Hematopoietic multipotent progenitor cell treated with erythropoietin and hydrocortisone succinate and interleukin-3 and kit ligand, for 15 days (in vitro differentiated cells): ENCODE measurements at places on chromosomes 7 and 10.

DNA sequence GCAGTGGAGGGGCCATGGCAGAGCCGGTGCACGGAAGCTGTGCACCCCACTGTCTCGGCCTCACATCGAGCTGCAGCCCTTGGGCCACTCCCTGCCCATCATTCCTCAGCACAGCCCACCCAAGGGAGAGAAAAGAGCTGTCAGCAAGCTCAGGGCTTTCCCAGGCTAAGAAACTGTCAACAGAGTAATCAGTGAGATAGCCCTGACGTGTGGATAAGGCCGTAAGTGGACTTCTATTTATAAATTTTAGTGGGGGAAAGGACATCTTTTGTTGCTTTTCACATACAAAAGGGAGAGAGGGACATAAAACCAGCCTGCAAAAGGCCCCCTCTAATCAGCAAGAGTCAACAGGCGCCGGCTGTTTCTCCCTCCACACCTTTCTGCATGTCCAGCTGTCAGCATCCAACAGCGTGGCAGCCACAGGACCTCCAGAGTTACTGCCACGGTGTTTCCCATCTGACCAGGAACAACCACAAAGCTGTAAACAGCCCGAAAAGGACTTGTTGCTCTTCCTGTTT is 56.8 kb upstream of the DDC start:
- no peak for DNase-seq

- DNase-seq, result no peak
Observed at GRCh38 chr10:98168147-98168546, 33.7 kb downstream of the R3HCC1L start.

DNA sequence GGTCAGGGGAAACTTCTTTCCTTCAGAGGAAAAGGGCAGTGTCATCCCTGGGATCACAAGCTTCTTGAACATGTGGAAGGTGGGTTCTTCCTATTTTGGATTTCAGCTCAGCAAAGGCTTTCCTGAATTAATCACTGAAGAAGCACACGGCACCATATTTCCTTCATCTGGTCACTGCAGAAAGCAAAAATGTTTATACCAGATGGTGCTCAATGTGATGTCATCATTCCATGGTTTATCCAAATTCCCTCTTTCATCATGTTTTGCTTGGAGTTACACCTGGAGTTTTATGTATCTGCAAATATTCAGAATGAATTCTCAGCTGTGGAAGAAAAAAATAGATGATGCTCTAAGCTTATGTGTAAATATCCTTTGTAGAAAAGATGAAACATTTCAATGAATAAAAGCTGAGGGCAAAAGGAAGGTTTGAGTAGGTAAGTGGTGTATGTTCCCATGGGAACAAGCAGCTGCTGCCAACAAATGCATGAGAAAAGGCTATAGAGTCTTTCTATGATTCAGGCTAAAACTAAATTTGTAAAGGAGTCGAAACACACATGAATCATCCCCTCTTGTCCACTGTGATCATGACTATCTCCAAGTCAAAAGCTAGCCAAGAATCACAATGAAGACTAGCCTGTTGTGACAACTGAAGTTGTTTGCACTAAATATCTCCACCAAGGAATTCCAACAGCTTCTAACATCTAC is 26.9 kb upstream of the BPGM start:
- no peak for DNase-seq

GRCh38 chr7:86667732-86668131 is 24.0 kb downstream of the GRM3 start:
- no peak for DNase-seq

DNA sequence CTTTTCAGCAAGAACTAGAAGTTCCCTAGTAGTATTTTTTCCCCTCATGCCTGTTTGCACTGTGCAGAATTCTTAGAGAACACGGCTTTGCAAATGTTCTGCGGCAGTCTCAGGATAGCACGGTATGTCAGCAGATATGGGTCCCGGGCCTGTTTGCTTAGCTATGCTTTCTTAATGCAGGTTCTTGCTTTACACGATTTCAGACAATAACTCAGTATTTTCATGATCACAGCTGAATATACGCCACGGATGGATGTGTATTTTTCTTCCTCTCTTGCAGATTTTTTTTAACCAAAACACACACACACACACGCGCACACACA is 137.3 kb downstream of the HECW1 start:
- no peak for DNase-seq

- DNase-seq, result peak; percentile 58
Observed at GRCh38 chr7:100623951-100624824, 11.8 kb downstream of the MOSPD3 start.

DNA sequence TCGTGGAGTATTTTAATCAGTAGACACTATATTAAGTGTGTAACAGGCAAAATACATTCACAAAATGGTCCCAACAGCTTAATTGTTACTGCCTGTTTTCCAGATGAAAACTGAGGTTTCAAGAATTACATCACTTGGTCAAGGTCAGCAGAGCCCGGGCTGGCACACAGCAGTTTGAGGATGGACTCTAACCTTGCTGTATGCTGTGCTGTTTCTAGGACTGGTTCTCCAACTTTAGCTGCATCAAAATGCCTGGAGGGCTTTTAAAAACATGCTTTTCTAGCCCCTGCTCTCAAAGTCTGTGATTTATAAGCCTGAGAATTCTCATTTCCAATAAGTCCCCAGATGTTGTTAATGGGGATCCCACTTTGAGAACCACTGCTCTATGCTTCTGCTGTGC is 247.1 kb upstream of the FZD8 start:
- no peak for DNase-seq

DNA sequence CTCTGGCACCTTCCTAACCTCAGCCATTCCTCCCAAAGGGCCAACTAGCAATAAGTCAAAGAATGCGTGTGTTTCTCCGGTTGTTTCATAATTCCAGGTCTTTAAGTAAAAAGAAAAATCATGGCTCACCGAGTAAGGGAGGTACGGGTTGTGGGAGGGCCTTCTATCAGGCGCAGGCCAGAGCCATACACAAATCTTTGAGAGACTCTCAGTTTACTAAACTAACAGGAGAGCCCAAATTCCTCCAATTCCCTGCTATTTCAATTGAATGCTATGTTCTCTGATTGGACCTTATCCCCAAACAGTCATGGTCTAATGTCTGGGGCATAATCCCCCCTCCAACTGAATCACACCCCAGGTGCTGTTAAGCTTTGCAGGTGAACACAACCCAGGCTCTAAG is 26.2 kb upstream of the SLF2 start:
- no peak for DNase-seq

- no peak for DNase-seq
Observed at GRCh38 chr7:33616752-33617151, 288.6 kb upstream of the BMPER start.

GRCh38 chr10:22977751-22978150 is 49.9 kb downstream of the ARMC3 start:
- DNase-seq, result no peak

DNA sequence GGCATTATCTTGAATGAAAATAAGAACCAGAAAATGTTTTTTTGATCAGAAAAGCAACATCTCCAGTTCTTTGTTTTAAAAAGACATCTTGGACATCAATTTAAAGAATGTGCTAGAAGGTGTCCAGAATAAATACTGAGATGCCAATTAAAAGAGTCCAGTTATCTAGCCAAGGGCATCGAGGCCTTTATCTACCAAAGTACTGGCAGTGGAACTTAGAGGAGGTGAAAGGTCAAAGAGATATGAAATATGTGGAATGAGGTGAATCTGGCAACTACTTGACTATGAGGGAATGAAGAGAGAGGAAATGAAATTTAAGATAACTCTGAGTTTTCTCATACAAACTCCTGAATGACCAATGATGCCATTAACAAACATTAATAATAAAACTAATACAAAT is 154.3 kb upstream of the GNAI1 start:
- DNase-seq, result no peak

GRCh38 chr7:66739953-66740301 is 606 bp upstream of the RABGEF1 start:
- DNase-seq, result no peak

GRCh38 chr7:146479040-146479439 is 362.4 kb downstream of the CNTNAP2 start:
- no peak for DNase-seq

DNA sequence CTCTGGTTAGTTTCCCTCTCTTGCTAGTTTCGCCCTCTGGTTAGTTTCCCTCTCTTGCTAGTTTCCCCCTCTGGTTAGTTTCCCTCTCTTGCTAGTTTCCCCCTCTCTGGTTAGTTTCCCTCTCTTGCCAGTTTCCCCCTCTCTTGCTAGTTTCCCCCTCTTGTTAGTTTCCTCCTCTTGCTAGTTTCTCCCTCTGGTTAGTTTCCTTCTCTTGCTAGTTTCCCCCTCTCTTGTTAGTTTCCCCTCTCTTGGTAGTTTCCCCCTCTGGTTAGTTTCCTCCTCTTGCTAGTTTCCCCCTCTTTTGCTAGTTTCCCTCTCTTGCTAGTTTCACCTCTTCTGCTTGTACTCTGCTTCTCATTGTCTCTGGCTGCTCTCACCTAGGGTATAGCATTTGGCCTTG is 613.8 kb downstream of the LRMDA start:
- no peak for DNase-seq

DNA sequence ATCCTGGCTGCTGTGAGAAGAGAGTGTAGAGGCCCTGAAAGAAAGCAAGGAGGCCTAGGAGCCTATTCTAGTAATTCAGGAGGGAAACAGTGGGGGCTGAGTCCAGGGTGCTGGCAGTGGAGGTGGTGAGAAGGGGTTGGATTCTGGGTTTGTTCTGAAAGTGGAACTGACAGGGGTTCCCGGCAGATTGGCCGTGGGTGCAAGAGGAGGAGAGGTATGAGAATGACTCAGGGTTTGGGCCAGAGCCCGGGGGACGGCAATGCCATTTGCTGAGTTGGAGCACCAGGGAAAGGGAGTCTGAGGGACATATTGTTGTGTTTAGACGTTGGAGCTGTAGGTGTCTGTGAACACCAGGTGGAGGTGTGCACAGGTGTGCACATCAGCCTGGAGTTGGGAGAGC is 38.5 kb downstream of the NPTX2 start:
- no peak for DNase-seq

DNA sequence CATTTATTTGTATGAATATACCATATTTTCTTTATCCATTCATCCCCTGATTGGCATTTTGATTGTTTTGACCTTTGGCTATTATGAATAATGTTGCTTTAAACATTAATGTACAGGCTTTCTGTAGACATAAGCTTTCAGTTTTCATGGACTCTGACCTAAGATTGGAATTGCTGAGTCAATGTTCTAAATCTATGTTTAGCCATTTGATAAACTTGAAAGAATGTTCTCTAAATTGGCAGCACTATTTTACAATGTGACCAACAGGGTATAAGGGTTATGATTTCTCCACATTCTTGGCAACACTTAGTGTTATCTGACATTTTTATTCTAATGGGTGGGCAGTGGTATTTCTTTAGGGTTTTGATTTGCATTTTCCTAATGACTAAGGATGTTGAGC is 229.7 kb upstream of the ETV1 start:
- DNase-seq, result no peak

GRCh38 chr7:47539398-47540052 is 42.4 kb downstream of the TNS3 start:
- no peak for DNase-seq

DNA sequence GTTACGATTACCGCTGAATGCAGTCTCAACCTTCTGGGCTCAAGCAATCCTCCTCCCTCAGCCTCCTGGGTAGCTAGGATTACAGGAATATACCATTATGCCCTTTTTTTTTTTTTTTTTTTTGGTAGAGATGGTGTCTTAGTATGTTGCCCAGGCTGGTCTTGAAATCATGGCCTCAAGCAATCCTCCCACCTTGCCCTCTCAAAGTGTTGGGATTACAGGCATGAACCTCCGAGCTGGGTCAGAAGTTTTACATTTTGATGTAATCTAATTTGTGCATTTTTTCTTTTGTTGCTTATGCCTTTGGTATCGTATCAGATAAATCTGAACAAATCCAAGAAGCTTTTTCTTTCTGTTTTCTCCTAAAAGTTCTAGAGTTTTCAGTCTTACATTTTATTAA is 87.4 kb downstream of the EPC1 start:
- no peak for DNase-seq

DNA sequence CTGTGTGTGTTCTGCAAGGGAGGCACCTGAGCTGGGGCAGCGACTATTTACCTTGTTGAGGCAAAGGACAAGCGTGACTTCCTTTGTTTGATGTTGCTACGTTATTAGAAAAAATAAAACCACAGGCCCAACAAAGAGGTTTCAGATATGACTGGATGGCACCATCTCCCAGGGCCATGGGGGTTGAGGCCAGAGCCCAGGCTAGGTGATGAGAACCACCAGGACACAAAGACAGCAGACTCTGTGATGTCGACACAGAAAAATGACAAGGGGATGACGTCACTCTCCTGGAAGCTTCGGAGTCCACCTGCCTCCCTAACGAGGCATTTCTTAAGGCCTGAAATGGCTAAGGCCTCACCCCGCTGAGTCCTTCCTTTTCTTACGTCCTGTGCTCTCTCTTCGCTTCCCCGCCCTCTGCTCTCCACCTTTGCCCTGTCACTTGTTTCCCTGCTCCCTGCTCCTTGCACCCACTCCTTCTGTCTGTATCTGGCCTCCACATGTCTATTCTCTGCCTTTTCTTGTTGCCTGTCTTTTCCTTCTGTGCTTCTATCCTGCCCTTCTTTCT is 83.0 kb upstream of the ADRB1 start:
- DNase-seq, result no peak

GRCh38 chr10:13272164-13272571 is 27.7 kb downstream of the PHYH start:
- no peak for DNase-seq

GRCh38 chr7:50674299-50674698 is 108.4 kb downstream of the GRB10 start:
- no peak for DNase-seq

- DNase-seq, result no peak
Observed at GRCh38 chr7:17194656-17195055, 103.8 kb upstream of the AHR start.

- peak; percentile 88 for DNase-seq
Observed at GRCh38 chr10:72272689-72273409, 875 bp upstream of the DDIT4 start.

DNA sequence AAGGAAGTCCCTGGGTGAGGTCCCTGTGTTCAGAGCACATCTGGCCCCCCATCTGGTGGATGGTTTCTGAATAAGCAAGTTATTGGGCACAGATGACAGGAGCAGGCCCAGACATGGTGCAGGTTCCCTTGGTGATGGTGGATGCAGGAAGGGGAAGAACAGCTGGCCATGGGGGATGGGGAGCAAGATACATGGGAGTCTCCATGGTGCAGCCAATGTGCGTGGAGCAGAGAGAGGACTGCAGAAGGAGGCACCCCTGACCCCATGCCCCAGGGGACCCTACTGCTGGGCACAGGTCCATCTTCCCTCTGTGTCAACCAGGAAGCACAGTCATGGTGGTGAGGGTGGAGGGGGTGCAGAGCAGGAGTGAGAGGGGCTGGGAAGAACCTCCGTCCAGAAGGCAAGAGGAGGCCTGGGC is 43.8 kb upstream of the RABGEF1 start:
- no peak for DNase-seq

DNA sequence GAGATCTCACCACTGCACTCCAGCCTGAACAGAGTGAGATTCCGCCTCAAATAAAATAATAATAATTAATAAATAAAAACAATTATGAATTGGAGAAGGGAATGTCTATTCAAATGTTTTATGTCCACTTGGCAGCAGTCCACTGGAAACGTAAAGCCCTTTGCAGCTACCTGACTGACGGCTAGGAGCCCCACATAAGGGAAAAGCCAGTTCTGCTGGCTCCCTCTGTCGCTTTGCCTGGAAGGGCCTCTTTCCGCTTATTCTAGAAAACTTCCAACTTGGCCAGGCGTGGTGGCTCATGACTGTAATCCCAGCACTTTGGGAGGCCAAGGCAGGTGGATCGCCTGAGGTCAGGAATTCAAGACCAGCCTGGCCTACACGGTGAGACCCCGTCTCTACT is 6.1 kb upstream of the TNS3 start:
- DNase-seq, result no peak
